ENCODE measurements at places on chromosomes 2 and 18.
A peak's percentile ranks its signal among the peaks of the same experiment; 100 is the strongest.

GRCh38 chr2:238803996-238804870 lies 43.7 kb upstream of the TWIST2 start:
- DNase-seq, result no peak

GRCh38 chr2:106581755-106582147 lies 94.6 kb downstream of the CD8B2 start:
- no peak for DNase-seq

DNA sequence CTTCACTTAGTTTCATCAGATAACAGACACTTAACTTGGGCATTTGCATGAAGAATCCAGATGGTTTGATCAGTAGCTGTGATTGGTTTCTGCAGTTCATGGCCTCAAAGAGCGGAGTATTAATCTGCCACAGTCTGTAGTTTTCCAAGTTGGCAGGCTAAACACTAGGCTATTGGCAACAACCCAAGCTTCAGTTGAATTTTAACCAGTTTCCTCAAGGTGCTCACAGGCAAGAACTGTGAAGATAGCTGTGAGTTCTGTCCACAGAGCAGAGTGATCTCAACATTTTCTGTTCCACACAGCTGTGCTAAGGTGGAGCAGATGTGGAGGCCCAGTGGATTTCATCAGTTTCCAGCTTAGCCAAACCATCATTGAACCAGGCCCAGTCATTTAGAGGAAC lies 469.5 kb upstream of the LINC00305 start:
- no peak for DNase-seq

- DNase-seq, result no peak
Observed at GRCh38 chr18:61471942-61472341, 138.7 kb downstream of the CDH20 start.

DNA sequence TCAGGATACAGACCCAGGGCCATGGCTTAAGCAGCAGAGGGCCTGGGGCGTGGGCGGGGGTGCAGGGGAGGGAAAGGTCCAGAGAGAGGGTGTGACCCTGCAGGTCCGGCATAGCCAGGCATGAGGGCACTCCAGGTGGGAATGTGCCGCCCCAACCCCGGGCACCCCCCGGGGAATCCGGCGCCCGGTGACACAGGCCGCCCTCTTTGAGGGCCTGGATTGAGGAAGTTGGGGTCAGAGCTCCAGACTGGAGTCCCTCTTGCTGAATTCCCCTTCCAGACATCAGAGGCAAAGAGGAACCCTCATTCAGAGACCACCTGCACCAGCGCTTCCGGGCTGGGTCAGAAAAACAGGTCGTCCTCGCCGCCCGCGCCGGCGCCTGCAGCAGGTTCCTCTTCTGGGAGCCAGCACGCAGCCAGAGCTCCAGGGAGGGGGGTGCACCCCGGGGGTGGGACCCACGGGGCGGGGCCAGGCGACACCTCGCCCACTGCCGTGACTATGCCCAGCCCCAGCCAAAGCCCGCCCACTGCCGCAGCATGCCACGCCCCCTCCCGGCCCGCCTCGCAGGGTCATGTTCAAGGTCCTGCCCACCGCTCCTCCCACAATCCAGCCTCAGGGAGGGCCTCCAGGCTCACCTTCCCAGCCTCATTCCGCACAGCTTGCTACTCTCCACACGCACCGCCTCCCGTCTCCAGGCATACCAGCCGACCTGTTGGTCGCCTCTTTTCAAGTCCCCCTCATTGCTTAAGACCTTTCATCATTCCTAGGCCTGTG lies 98.3 kb upstream of the ID2 start:
- peak; percentile 31 for DNase-seq

DNA sequence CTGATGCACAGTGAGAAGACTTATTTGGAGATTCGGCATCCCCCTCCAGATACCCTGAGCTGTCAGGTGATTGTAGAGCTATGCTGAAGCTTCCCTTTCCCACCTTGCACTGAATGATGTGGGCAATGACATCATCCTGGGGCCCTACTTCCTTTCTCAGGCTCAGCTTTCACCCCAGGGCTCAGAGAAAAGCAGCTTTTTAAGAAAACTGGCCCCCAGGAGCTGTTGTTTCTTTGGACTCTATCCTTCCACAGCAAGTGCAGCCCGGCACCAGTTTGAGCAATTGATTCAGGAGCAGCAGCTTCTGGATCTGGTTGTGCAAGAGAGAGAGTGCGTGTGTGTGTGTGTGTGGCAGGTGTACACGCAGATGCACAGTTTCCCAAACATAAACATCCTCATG lies 251.3 kb downstream of the ANAPC1 start:
- DNase-seq, result peak; percentile 63

DNA sequence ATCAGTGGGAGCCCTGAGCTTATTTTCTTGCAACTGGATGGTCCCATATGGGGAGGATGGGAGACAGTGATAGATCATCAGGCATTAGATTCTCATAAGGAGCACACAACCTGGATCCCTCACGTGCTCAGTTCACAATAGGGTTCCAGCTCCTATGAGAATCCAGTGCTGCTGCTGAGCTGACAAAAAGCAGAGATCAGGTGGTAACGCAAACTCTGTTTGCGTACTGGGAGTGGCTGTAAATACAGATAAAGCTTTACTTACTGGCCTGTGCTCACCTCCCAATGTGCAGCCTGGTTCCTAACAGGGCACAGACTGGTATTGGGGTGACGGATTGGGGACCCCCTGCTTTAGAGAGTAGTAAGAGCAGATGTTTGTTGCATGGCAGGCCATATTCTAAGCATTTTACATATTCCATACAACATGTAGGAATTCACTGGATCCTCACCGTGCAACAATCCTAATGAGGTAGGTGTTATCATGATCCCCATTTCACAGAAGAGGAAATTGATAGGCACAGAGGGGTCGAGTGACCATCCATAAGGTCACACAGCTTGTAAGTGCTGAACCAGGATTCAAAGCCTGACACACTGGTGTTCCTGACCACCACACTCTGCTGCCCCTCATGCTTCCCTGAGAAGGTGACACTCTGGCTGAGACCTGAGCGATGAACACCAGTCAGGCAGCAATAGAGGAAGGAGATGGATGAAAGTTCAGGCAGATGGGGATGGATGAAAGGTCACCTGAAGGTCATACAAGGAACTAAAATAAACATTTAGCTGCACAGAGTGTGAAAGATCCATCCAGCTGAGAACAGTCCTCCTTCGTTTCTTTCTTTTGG lies 15.7 kb upstream of the MAT2A start:
- no peak for DNase-seq

DNA sequence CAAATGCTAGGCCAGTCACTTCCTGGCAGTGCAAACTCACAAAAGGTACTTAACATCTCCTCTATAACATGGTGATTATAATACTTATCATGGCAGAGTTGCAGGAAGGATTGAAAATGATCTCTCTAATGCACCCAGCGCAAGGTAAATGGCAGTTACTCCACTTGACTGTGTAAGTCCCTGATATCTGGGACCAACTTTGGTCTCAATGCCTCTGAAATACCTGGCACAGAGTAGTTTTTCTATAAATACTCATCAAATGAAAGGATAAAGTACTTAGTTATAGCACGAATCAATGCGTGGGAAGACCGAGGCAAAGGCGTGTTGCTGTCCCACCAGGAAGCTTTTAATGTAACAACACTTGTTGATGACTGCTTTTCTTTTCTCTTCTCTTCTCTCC lies 24.8 kb downstream of the LRRC30 start:
- DNase-seq, result no peak

GRCh38 chr2:188601927-188602326 lies 310.3 kb downstream of the GULP1 start:
- DNase-seq, result no peak

DNA sequence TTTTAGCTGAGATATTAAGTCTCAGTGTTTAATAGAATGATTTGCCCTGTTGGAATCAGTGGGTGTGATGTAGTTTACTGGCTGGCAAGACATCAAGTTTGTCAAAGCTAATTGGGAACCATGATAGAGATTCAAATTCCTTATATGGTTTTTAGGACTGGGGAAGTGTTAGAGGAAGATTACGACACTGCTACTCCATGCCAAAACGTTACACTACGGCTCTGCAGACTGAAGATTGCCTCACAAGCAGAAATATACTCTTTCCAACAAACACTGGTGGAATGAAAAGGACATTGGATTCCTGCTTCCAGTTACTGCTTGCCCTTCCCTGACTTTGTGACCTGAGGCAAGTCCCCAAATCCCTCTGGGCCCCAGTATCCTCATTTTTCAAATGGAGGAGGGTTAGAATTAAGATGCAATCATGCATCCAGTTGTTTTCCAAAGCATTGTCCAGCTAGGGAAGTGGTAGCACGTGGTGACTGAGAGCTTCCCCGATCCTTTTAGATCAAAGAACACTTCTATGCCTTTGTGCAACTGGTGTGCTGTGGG lies 147.6 kb downstream of the CDC42EP3 start:
- DNase-seq, result peak; percentile 88

DNA sequence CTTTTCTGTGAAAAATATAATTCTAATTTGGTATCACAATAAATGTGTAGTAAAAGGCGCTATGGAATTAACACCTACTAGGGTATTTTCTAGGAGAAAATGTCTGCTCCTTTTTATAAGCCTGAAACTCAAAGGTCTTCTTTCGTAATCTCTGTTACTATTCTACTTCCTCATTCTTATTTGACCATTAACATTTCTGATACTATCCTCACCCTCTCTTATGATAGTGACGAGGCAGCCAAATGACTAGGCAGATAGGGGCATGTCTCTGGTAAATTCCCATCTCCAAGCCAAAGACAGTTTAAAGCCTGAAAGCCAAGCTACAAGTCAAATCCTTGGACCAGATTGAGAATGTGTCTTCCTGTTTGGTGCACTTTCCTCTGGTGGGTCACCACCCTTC lies 251.7 kb downstream of the LRRTM4 start:
- DNase-seq, result no peak

- peak; percentile 55 for DNase-seq
Observed at GRCh38 chr2:219446101-219446504, 11.5 kb downstream of the SPEG start.

DNA sequence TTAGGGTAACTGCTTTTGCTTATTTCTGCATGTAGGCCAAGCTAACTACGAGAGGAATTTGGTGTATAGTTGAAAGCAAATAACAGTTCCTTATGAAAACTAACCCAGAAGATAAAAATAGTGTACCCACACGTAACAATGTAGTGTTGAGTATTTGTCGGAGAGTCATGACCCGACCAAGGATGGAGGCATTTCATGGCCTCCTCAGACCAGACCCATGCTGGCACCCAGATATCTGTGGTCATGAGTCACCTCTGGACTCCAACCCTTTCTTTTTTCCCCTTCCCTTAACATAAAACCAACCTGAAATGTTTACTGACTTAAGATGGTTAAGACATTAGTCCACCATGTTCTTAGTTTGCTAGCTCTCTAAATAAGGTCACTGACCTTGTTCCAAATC lies 318.7 kb downstream of the NOL4 start:
- no peak for DNase-seq

- peak; percentile 41 for DNase-seq
Observed at GRCh38 chr18:34880882-34881834, 160.1 kb upstream of the MAPRE2 start.

- no peak for DNase-seq
Observed at GRCh38 chr2:194319222-194319992, 1337.6 kb upstream of the SLC39A10 start.

GRCh38 chr18:67600181-67601180 lies 84.0 kb upstream of the DSEL start:
- peak; percentile 82 for DNase-seq

DNA sequence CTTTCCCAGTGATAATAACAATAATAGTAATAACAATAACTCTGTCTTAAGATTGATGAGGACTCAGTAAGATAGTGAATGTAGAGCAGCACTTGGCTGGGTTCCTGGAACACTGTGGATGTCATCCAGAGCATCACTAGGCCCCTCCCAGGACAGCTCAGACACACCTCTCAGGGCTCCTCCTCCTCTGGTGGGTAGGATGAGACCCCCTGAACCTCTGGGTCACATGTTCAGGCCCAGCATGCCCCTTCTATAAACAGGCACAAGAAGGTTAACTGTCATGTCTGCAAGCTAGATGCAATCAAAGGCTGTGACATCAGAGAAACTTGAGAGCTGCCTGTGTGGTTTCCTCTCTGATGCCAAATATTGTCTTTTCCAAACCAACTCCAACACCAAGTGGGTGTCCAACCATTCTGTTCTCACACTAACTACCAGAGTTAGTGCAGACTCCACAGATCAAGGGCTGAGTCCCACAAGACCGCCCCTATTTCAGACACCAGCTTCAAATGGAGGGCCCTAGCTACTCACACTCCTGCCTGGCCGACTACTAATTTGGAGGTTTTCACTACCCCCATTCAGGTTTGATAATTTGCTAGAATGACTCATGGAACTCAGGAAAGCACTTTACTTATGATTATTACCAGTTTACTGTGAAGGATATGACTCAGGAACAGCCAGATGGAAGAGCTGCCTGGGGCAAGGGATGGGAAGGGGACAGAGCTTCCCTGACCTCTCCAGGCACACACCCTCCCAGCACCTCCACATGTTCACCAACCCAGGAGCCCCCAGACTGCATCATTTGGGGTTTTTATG lies 46.4 kb upstream of the BZW1 start:
- DNase-seq, result peak; percentile 95

- DNase-seq, result no peak
Observed at GRCh38 chr2:54967269-54967668, 83.0 kb downstream of the RTN4 start.

GRCh38 chr2:47193607-47194006 lies 38.5 kb upstream of the STPG4 start:
- DNase-seq, result peak; percentile 58

DNA sequence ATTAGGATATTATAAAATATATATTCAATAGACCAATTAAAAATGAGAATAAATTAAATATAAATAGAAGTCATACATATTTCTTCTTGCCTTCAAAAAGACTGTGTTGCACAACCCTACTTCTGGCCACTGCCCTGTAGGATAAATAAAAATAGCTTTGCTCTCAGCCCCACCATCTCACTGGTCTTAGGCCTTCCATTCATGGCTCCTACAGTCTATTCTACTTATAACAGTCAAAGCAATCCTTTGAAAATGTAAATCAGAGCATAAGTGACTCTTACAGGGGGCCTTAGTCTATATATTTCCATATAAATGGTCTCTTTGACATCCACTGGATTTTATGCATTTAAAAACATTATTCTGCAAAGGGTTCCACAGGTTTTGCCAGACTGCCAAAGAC lies 72.9 kb downstream of the KLF7 start:
- no peak for DNase-seq

DNA sequence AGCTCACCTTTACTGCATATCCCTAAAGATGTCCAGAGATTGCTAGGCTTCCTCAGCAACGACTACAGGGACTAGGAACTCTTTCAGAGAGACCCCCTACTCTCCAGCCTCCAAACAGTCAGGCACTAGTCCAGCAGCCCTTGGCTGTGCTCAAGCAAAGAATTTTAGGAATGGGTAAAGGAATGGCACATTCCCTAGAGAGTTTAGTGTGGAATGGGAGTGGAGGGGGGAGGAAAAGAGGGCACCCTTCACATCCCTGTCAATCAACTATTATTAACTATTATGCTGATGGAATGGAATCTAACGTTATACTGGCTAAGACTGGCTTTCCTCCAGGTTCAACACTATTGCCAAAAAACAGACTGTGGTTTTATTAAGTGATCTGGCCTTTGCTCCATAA lies 64.8 kb downstream of the IKZF2 start:
- DNase-seq, result no peak

- DNase-seq, result no peak
Observed at GRCh38 chr2:39855856-39856255, 76.8 kb upstream of the THUMPD2 start.

Measured in fibroblast of villous mesenchyme (primary cell).